Eye (tissue), 1 donor: ENCODE measurements at places on chromosomes 11 and 22.

DNA sequence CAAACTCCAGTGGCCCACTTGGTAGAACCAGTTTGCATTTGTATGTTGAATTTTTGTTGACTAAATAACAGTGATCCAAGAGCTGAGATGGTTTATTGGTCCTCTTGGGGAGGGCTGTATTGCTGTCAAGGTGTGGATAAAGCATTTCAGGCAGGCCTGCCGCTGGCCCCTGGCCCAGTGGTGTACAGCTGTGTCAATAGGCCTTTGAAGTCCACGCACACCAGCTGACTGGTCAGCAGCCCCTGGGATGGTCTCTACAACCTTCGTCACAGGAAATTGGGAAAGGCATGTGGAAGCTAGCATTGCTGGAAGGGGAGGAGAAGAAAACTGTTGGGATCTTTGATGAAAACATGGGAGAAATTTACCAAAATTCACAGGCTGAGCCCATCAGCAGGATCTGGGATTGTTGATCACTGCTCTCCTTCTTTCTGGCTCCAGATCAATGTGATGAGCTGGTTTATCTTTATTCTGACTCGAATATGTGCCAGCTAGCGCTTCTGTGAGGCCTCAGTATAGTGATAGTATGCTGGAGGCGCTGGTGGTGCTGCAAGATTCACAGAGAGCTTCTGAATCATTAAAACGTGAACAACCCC is 12.5 kb upstream of the E2F8 start:
- DNase-seq = no peak

DNA sequence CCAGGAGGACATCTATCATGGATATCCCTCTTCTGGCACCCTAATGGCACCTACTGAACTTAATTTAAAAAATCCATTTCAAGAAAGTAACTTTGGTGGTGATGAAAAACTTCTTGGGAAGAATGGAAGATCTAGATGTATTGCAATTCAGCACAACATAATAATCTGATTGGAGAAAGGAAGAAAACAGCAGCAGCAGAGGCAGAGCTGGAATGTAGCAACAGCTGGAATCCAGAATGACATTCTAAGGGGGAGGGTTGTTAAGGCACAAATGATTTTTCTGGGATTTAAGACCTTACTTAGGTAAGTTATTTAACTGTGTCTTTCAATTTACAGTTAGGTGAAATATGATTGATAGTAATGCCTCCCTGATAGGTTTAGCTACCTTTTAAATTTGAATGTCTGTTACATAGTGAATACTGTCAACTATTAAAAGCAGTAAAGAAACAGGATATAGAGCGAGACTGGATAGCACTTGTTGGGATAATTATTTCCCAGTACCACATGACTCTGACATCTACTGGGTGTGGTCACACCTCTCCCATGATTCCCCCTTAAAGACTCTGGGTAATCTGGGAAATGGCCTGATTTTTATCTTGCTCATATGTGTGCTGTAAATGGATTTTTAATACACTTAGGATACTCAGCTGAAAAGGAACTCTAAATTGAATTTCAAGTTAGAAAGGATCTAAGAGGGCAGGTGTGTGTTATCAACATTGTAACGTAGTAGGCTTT is 11.7 kb downstream of the CAPRIN1 start:
- no peak for DNase-seq

- DNase-seq = peak; percentile 62
Observed at GRCh38 chr11:78022397-78023396, at the start of gene KCTD14. TSS of gene KCTD14 (minus strand) at chr11:78023276. CDS start at chr11:78023249, 27 bp downstream.

- no peak for DNase-seq
Observed at GRCh38 chr11:110852921-110853490, 140.8 kb upstream of the ARHGAP20 start.

- DNase-seq = no peak
Observed at GRCh38 chr11:19711911-19712280, 741 bp upstream of the NAV2 start.

DNA sequence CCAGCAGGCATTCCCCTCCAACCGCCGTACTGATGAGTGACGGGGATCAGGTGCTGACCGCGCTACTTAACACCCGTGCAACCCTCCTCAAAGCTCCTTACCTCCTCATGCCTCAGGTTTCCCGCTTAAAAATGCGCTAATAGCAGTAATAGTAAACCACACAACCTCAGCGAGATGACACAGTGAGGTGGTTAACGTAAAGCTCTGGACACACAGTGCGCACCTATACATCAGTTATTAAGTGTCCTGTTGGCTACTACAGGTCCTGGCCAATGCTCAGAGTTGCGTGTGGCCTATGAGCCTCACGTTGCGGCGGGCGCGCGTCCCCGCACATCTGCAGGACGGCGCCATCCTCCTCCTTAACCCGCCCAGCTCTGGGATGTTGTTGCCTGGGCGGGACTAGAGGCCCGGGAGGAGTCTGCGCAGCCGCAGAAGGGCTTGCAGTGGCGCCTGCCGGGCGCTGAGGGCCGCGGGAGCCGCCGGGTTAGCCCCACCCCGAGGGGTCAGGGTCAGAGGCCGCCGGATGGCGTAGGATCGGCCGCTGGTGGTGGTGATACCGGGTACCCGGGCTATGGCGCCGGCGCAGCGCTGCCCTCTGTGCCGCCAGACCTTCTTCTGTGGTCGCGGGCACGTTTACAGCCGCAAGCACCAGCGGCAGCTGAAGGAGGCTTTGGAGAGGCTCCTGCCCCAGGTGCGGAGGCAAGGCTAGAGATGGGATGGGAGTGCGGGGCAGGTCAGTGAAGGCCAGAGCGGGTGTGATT is at the start of gene CENATAC:
Gene CENATAC (plus strand): TSS at position 512 of the 761 bp plus-strand sequence. CDS start 60 bp downstream, at position 572.
- peak; percentile 97 for DNase-seq

DNA sequence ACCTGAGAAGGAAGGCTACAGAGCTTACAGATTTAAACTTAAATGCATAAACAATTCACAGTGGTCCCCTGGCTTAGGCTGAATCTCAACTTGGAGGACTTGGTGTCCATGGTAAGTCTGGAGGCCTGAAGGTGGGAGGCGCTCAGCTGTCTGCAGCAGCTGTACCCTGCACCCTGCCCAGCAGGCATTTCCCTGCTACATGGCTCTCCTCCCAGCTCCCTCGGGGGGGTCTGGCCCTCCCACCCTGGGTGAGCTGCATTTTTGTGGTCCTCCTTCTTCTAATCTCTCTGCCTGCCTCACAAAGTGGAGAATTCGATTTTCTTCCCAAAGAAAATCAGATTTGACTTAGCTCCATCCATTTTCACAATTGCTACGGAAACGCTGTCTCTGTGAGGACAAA is 273.2 kb downstream of the KIRREL3 start:
- DNase-seq = no peak

DNA sequence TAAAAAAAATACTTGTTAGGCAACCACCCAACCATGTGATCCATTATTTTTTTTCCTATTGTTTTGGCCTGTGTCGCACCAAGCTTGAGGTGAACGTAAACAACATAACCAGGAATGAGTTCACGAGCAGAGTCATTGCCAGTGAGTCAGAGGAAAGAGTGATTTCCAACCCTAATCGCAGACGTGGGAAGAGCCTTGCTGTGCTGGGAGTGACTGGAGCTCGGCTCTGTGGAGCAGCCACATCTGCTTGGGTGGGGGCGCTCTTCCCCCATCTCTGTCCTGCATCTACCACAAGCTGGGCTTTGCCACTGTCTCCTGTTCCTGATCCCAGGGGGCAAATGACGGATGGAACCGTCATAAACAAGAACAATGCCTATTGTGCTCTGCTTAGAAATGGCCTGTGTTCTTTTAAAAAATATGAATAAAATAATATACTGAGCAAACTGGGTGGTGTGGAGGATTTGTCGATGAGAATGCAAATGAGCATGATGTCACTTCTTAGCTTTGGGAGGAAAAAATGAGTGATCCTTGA is 210.0 kb downstream of the KIRREL3 start:
- DNase-seq = no peak

DNA sequence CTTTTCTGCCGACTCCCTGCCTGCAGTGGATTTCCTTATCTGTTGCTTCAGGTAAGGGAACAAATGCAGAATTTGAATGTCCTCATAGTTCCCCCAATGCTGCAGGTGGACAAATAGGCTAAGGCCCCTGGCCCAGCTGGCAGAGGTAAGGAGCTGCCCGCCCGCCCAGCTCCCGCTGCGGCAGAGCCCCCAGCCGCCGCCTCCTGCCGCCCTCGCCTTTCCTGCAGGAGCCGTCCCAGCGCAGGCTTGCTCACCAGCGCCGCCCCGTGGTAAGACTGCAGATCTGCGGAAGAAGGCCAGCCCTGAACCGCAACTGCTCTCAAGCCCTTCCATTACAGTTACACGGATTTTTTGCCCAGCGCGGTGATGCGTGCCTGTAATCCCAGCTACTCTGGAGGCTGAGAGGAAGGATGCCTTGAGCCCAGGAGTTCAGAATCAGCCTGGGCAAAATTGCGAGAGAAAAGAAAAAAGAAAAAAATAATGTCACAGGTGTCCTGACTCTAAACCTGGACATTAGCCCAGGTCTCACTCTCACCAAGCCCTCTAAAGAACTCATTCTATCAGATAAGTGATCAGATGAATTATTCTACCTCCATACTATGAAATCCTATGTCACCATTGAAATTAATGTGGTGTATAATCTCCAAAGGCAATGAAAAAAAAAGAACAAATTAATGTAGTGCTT is 51.2 kb upstream of the EMID1 start:
- DNase-seq = peak; percentile 92
